ENCODE measurements at places on chromosomes 16 and 17.

DNA sequence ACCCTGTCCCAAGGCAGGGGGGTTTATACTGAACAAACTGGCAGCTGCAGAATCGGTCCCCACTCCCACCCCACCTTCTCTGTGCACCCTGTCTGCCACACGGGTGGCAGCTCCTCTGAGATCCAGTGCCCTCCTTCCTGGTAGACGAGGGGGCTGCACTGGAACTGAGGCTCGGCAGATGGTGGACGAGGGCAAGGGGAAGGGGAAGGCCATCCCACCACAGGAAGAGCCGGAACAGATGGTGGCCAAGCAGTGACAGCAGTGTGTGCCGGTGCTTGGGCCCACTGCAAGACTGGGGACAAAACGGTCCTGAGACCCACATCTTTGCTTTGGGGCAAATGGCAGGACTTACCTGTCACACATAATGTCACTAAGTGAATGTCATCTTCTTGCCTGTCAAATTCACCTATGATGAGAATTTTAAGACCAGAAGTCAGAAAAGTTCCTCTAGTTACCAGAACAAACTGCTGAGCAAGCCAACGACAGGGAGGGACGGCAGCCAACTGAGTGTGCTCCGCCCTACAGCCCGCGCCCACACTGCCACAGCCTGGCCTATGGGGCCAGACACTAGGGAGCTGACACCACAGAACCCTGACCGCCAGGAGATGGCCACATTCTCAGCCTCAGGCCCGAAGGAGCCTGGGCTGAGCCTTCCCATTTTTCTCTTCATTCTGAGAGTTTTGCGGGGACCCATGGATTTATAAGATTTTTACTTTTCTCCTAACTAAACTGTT is 14.4 kb downstream of the NTAN1 start:
- no peak for DNase-seq

- peak; percentile 49 for DNase-seq
Measured at GRCh38 chr17:83083368-83084201, 4.2 kb downstream of the METRNL start.

DNA sequence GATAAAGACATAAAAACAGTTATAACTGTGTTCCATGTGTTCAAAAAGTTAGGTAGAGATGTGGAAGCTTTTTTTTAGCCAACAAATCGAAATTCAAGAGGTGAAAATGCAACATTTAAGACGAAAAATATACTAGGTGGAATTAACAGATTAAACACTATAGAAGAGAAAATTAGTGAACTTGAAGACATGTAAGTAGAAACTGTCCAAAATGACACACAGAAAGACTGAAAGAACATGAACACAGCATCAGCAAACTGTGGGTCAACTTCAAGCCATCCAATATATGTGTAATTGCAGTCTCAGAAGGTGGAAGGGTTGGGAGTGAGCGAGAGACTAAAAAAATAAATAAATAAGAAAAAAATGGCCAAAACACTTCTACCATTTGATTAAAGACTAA is 9.3 kb downstream of the FAM83G start:
- no peak for DNase-seq

DNA sequence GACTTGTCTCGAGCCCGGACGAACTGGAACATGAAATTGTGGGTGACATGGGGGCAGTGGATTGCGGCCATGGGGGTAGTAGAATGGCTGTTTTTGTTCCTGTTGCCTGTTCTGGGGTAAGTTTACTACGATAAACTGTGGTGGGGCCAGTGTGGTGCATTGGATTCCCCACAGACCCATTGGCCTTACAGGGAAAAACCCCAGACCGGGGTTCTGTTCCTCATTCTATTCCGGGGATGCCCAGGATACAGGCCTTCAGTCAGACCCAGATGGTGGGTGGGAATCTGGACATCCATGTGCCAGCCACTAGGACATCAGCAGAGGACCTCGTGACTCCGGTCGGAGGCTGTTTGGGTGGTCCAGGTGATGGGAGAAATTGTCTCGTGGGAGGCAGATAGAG is 88.1 kb downstream of the ABCC1 start:
- DNase-seq = no peak

GRCh38 chr17:31544186-31544585 is 152.7 kb downstream of the RAB11FIP4 start:
- no peak for DNase-seq

GRCh38 chr16:51907680-51908079 is 639.3 kb downstream of the TOX3 start:
- no peak for DNase-seq

All from stimulated activated CD4-positive, alpha-beta T cell treated with anti-CD3 and anti-CD28 coated beads, Interleukin-4, amount 100 ng/mL, for 4 hours (primary cell).